ENCODE measurements at places on chromosomes 5 and 9. TPM values are rescaled to one million over a fixed set of nuclear protein-coding genes. Genes with fewer than 3 reads are reported as not detected.

Gene RASEF
- total RNA-seq, result 0.12 TPM

GRCh38 chr5:142115937-142116614 is 7.5 kb downstream of the NDFIP1 start:
- H3K27me3 ChIP-seq, result no peaks in the 10 kb centered on the region
- H3K27ac ChIP-seq, result no peak overlapping the region
- no peak for DNase-seq
- no peaks in the 10 kb centered on the region for H3K36me3 ChIP-seq

GRCh38 chr9:125922854-125923253 is 175.7 kb downstream of the PBX3 start:
- no peaks in the 10 kb centered on the region for H3K27me3 ChIP-seq
- no peaks in the 10 kb centered on the region for H3K4me1 ChIP-seq
- H3K36me3 ChIP-seq, result no peaks in the 10 kb centered on the region
- H3K4me3 ChIP-seq, result no peak overlapping the region
- no peak for DNase-seq
- no peak overlapping the region for H3K27ac ChIP-seq

- H3K27me3 ChIP-seq, result no peaks in the 10 kb centered on the region
- H3K27ac ChIP-seq, result no peak overlapping the region
- no peaks in the 10 kb centered on the region for H3K4me1 ChIP-seq
- DNase-seq, result no peak
- no peaks in the 10 kb centered on the region for H3K36me3 ChIP-seq
These were observed 8.5 kb downstream of the GGTA1 start for GRCh38 chr9:121491111-121491510.

DNA sequence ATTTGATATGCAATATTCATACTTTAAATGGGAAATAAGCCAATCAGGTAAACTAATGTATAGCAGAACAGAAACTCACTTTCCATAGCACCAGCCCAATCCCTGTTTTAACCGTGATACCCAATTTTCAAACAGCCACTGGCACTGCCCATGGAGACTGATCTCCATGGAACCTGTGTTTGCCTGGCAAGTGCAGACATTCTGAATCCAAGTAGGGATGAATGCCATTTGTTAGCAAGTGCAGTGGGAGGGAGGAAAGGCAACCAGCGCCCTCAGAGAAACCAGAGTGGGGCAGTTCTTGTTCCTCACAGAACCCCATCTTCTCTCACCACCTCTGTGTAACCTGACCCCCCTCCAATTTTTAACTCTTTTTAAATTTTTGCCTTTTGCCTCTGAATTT is 229.1 kb downstream of the CTNND2 start:
- H3K27ac ChIP-seq, result no peak overlapping the region
- H3K4me1 ChIP-seq, result no peaks in the 10 kb centered on the region
- H3K36me3 ChIP-seq, result no peaks in the 10 kb centered on the region
